ENCODE measurements at places on chromosomes 3 and 15.
A peak's percentile ranks its signal among the peaks of the same experiment; 100 is the strongest.

GRCh38 chr3:39989746-39990145 lies 180.3 kb downstream of the MYRIP start:
- no peak for DNase-seq

- no peak for DNase-seq
Measured at GRCh38 chr15:69725957-69726356, 273.3 kb downstream of the RPLP1 start.

DNA sequence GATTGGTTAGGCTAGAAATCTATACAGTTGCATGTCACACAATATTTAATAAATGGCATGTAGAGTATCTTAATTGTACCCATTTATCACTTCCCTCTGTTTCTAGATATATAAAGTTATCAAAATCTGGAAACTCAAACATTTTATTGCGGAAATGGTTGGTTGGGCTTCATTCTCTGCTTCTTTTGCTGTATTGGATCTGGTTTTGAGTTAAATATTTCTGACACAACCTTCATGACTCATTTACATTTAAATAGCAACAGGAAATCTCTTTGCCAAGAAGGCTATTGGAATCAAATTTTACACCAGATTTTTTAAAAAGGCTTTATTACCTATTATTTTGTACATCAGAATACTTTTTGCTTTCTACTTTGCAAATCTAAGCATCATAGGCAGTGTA lies 153.8 kb downstream of the EBLN2 start:
- DNase-seq = no peak

DNA sequence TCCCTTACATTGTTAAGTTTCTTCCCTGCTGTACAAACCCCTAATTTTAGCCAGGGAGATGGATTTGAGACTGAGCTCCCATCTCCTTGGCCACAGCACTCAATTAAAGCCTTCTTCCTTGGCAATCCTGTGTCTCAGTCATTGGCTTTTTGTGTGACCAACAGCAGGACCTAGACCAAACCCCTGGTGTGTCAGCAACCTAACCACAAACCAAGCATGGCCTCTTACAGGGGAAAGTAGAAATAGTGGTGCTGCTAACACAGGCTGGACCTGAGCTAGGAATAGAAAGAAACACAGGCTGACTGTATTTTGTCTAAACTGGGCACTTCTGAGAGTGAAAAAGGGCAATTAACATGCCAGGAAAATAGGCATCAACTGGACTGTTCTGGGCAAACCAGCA lies 37.9 kb downstream of the PPCDC start:
- DNase-seq = peak; percentile 61

- no peak for DNase-seq
Measured at GRCh38 chr3:117706037-117706436, 996.5 kb downstream of the TUSC7 start.

GRCh38 chr3:197758512-197758911 lies 8.8 kb downstream of the FYTTD1 start:
- no peak for DNase-seq
